ENCODE measurements at places on chromosomes 13 and 19.

- DNase-seq = no peak
These were observed 140.9 kb downstream of the KCNRG start for GRCh38 chr13:50156140-50156539.

DNA sequence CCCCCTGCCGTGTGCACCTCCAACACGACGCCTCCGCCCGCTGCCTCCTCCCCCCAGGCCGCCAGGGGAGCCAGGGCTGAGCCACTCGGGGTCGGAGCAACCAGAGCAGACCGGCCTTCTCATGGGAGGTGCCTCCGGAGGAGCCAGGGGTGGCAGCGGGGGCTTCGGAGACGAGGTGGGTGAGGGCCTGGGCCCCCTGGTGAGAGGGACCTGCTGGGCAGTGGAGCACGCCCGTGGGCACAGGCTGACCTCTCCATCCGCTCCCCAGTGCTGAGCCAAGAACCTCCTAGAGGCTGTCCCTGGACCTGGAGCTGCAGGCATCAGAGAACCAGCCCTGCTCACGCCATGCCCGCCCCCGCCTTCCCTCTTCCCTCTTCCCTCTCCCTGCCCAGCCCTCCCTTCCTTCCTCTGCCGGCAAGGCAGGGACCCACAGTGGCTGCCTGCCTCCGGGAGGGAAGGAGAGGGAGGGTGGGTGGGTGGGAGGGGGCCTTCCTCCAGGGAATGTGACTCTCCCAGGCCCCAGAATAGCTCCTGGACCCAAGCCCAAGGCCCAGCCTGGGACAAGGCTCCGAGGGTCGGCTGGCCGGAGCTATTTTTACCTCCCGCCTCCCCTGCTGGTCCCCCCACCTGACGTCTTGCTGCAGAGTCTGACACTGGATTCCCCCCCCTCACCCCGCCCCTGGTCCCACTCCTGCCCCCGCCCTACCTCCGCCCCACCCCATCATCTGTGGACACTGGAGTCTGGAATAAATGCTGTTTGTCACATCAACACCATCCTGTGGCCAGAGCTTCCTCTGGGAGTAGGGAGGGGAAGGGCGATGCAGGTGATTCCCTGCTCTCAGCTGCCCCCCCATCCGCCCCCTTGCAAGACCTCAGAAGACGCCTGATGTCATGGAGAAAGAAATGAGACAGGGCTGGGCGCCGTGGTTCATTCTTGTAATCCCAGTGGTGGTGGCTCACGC lies 12.0 kb downstream of the BCAM start:
- no peak for DNase-seq

DNA sequence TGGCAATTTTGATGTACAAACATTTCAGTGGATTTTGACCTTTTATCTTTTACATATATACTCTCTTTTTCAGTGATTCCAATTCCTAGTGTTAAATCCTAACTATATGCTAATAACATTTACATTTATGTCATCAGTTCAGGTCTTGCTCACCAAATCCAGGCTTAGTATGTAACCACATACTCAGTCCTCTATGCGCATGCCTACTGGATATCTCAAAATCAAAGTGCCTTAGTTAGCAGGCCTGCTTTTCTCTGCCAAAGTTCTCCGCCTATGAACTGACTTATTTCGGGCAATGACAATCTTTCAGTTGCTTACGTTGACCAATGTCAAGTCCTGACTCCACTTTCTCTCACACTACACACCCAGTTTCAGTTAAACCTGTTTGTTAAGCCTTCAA lies 478.5 kb upstream of the SLITRK1 start:
- DNase-seq = no peak

DNA sequence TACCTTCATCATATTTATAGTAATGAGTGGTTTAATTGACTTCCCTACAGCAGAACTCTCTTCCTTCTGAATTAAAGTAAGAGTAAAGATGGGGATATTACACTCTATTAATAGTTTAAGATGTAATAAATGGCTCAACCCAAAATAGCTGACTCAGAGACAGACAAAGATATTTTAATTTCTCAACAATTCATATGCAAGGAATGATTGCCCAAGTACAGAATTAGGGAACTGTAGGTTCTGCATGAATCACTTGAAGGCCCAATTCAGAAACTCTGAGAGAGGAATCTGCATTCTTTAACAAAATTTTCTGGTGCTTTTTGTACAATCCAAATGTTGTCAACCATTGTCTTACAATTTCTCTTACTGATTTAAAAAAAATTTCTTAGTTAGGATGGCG lies 42.9 kb upstream of the PCDH9 start:
- DNase-seq = no peak

DNA sequence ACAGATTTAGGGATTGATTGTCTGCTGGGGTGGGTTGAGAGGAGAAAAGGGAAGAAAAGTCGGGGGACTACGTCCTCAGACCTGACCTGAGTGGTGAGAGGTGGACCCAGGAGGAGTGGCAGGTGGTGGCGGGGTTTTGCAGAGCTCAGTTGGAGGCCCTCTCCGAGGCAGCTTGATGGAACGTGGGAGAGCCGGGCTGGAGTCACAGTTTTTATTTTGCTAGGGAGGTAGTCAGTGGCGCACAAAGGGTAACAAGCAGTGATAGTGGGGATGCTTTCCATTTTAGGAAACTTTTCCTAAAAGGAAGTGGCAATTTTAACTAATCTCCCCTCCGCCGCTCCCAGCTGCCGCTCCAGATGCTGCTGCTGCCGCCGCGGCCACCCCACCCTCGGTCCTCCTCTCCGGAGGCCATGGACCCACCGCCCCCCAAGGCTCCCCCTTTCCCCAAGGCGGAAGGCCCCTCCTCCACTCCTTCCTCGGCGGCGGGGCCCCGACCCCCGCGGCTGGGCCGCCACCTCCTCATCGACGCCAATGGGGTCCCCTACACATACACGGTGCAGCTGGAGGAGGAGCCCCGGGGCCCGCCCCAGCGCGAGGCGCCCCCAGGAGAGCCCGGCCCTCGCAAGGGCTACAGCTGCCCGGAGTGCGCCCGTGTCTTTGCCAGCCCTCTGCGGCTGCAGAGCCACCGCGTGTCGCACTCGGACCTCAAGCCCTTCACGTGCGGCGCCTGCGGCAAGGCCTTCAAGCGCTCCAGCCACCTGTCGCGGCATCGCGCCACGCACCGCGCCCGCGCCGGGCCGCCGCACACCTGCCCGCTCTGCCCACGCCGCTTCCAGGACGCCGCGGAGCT lies 1.1 kb upstream of the ZNF581 start:
- no peak for DNase-seq

DNA sequence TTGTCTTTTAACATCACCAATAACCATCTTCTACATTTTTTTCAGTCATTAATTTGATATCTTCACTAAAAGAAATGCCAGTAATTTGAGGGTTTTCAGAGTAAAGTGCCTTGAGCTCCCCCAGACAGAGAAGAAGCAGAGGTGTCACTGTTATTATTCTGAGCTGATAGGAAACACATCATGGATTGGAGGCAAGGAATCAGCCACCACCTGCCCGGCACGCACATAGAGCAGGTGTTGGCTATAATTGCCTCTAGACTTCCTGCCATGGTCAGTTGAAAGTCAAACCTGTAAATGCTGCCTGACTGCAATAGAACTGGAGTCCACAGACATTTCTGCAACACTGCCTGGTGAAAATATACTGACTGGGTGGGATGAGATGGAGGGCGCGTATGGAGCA lies 776.6 kb downstream of the UQCRFS1 start:
- DNase-seq = no peak

GRCh38 chr19:21127001-21127400 lies 14.8 kb upstream of the ZNF431 start:
- DNase-seq = no peak
